ENCODE measurements at places on chromosomes 2 and 18.

GRCh38 chr2:174827371-174828369 lies 63.4 kb upstream of the CHRNA1 start:
- peaks cover 11% of the 10 kb centered on the region for H3K4me1 ChIP-seq
- H3K4me3 ChIP-seq = no peak overlapping the region
- DNase-seq = no peak
- H3K36me3 ChIP-seq = no peaks in the 10 kb centered on the region
- no peaks in the 10 kb centered on the region for H3K27me3 ChIP-seq

DNA sequence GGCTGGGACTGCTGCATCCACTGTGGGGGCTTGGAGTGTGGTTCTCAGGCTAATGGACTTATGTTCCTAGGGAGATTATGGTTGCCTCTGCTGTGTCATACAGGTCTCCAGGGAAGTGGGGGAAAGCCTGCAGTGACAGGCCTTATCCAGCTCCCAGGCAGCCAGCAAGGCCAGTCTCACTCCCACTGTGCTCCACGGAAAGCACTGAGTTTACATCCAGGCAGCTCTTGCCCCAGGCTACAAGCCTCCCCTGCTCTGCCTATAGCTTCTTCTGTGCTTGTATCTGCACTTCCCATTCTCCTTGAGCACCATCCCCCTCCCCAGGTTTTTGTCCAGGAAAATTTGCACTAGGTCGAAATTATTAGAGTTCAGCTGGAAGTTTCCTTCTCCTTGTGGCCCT lies 231.9 kb downstream of the ZRANB3 start:
- no peaks in the 10 kb centered on the region for H3K36me3 ChIP-seq
- no peaks in the 10 kb centered on the region for H3K27me3 ChIP-seq
- no peak overlapping the region for H3K27ac ChIP-seq
- H3K4me1 ChIP-seq = no peaks in the 10 kb centered on the region

GRCh38 chr2:38572167-38572566 lies 30.6 kb downstream of the HNRNPLL start:
- H3K36me3 ChIP-seq = peaks cover 49% of the 10 kb centered on the region
- no peaks in the 10 kb centered on the region for H3K27me3 ChIP-seq
- H3K4me3 ChIP-seq = no peak overlapping the region
- H3K4me1 ChIP-seq = no peaks in the 10 kb centered on the region

DNA sequence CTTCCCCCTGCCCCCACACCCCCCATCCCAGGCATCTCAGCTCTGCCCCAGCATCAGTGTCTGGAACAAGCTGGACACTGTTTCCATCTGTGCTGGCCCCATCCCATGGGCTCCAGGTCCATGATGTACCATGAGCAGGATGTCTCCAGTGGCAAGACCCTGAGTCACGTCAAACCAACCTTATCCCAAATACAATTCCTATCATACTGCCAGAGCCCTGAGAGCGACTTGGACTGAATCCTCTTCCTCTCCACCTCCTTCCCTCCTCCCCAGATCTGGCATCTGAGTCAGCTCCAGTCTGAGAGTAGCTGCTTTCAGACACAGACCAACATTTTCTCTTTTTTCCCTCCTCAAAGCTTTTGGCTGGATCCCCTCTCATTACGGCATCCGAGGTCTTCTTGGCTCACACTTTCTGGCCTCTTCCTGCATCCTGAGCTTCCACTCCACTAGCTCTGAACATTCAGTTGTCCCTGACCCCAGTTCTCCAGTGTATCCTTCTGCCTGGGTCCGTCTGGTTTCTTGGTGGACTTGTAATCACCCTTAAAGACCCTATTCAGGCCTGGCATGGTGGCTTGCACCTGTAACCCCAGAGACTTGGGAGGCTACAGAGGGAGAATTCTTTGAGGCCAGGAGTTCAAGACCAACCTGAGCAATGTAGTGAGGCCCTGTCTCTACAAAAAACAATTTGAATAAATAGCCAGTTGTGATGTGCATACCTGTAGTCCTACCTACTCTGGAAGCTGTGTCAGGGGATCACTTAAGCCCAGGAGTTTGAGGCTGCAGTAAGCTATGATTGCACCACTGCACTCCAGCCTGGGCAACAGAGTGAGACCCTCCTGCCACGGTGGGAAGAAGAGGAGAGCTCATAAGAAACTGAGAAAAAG lies 68.3 kb downstream of the ACKR3 start:
- no peaks in the 10 kb centered on the region for H3K36me3 ChIP-seq
- no peak overlapping the region for H3K4me3 ChIP-seq
- H3K27me3 ChIP-seq = no peaks in the 10 kb centered on the region
- no peak overlapping the region for H3K27ac ChIP-seq
- peaks cover 13% of the 10 kb centered on the region for H3K4me1 ChIP-seq

GRCh38 chr2:215636816-215637215 lies 200.9 kb upstream of the FN1 start:
- no peaks in the 10 kb centered on the region for H3K36me3 ChIP-seq
- no peak for DNase-seq
- no peaks in the 10 kb centered on the region for H3K27me3 ChIP-seq
- no peaks in the 10 kb centered on the region for H3K4me1 ChIP-seq
- no peak overlapping the region for H3K27ac ChIP-seq
- no peak overlapping the region for H3K4me3 ChIP-seq

DNA sequence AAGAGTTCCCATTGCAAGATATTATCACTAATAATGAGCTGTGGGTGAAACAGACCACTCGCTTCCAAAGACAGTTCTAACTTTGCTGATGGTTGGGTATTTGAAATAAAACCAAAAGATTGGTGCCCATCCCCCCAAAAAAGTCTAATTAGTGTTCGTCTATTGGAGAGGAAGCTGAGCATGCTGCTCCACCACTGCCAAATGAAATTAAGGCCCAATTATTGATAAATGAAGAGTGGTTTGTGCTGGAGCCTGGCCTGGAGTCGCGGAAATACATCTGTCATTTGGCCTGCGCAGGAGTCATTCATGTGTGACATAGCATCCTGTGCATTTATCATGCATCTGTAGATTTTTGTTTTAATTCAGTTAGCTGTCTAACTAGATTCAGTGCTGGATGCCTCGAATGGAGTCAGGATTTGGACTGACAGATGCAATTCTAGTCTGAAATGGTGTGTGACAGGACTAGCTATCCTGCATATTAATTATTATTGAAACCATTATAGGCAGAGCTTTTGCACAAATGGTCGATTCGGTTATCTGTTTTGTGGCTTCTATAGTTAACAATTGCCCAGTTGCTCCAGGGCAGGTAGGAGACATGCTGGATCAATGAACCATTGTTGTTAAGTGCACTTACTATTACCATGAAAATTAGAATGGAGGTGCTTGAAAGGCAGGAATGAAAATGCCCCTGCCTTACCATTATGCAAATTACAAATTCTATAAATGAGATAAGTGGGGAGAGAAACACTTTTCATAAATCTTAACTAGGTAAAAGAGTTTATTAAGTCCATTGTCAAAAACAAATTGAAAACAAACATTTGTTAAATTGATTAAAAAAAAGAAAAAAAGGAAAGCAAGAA lies 450.4 kb upstream of the TCF4 start:
- no peak overlapping the region for H3K4me3 ChIP-seq
- H3K4me1 ChIP-seq = no peaks in the 10 kb centered on the region
- H3K27me3 ChIP-seq = no peaks in the 10 kb centered on the region
- H3K27ac ChIP-seq = no peak overlapping the region

DNA sequence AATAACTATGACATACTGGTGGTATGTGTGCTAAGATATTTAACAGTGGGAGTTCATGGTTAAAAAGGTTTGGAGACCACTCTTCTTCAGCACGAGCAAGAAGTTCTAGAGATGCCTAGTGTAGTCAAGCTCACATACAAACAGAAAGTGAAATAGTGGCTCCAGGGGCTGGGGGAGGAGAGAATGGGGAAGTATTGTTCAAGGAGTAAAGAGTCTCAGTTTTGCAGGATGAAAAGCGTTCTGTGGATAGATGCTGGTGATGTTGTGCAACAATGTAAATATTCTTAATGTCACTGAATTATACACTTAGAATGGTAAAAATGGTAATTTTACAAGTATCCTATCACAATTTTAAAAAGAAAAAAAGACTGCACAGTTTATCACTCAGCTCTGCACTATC lies 29.0 kb upstream of the EPAS1 start:
- H3K27ac ChIP-seq = no peak overlapping the region
- DNase-seq = no peak
- no peaks in the 10 kb centered on the region for H3K36me3 ChIP-seq
- no peak overlapping the region for H3K4me3 ChIP-seq
- no peaks in the 10 kb centered on the region for H3K4me1 ChIP-seq
- H3K27me3 ChIP-seq = no peaks in the 10 kb centered on the region

DNA sequence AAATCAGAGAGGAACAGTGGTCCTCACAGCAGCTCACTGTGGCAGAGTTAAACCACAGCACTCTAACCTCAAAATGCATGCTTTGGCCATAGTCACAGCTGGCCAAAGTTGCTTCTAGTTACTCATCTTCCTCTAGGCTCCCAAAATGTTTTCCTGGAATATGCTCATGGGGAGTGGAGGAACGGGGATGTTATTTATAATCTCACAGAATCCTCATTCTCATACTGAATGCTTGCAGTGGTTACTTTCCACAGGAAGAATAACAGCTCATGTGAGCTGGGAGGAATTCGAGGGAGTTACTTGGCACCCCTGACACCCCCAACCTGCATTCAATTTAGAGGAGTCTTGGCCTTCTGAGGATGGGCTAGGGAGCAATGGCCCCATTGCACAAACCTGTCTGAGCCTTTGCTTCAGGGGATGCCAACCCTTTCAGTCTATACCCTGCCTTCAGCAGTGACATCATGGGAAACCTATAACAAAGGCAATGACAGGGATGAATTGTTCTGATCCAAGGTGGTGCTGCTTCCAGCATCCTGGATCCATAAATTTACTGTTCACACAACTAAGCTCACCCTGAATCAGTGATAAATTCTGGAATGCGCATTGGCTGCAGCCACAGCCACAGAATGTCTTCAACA lies 22.4 kb upstream of the CCBE1 start:
- peaks cover 11% of the 10 kb centered on the region for H3K4me1 ChIP-seq
- H3K36me3 ChIP-seq = no peaks in the 10 kb centered on the region
- H3K27me3 ChIP-seq = no peaks in the 10 kb centered on the region
- H3K27ac ChIP-seq = no peak overlapping the region
- H3K4me3 ChIP-seq = no peak overlapping the region

- H3K27me3 ChIP-seq = no peaks in the 10 kb centered on the region
- H3K4me1 ChIP-seq = peaks cover 19% of the 10 kb centered on the region
- peak overlapping the region; percentile 52 for H3K27ac ChIP-seq
- H3K4me3 ChIP-seq = no peak overlapping the region
- H3K36me3 ChIP-seq = no peaks in the 10 kb centered on the region
Measured at GRCh38 chr2:62112179-62112578, 83.7 kb upstream of the B3GNT2 start.

DNA sequence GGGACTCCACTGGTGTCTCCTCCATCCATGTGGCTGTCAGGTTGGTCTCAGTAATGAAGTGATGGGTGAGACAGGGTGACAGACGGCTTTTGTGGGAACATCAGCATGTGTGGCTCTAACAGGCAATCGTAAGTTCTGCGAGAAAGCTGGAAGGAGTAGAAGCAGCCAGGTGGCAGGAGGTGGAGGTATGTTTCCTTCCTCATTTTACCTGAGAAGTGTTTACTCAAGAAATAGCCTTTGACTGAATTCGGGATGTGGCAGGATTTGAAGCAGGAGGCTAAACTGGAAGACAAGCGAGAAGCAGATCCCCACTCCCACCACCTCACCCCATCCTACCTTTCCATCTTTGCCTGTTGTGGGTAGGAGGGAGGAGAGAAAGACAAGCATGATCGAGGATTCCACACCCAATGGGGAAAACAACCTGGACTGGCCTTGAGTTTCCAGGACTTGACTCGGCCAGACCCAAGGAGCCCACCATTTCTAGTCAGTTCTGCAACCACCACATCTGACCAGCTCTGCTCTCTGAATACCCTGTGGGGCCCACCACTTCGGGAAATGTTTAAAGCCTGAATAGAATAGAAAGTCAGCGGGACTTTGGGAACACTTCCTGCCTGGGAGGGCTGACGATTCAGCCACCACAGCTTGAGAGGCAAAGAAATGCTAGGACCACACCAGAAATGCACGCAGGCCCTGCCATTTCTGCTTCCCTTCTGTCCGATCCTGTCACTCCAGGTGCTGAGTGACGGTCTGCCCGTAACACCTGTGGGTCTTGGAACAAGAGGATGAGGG lies 1.2 kb downstream of the ABCG8 start:
- H3K27me3 ChIP-seq = no peaks in the 10 kb centered on the region
- no peaks in the 10 kb centered on the region for H3K4me1 ChIP-seq
- H3K27ac ChIP-seq = no peak overlapping the region
- no peak overlapping the region for H3K4me3 ChIP-seq
- peak; percentile 69 for DNase-seq
- no peaks in the 10 kb centered on the region for H3K36me3 ChIP-seq

DNA sequence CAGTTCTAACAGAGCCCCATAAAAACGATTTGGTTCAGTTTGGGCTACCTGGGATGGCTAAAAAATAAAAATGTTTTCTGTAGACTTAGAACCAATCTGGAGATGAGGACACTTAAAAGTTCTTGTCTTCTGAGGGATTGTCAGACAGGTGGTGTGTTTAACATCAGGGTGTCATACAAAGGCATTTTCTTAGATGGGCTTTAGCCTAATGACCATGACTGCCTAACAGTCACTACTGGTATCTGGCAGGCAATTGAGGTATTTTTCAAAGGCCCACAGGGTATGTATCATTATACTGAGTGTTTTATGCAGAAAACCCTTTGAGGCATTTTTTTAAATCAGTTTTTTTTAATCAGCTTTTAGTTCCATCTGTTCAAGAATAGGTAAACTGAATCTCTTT lies 341.4 kb downstream of the PARD3B start:
- H3K27ac ChIP-seq = no peak overlapping the region
- no peaks in the 10 kb centered on the region for H3K27me3 ChIP-seq
- no peaks in the 10 kb centered on the region for H3K4me1 ChIP-seq
- no peak overlapping the region for H3K4me3 ChIP-seq
- DNase-seq = no peak
- H3K36me3 ChIP-seq = no peaks in the 10 kb centered on the region
